Stimulated activated CD8-positive, alpha-beta memory T cell treated with anti-CD3 and anti-CD28 coated beads, Interleukin-4, amount 100 ng/mL, for 1 hour (primary cell): ENCODE measurements at places on chromosomes 2 and 18.

GRCh38 chr2:137961602-137962001, 2.7 kb upstream of the HNMT start:
- DNase-seq = no peak

DNA sequence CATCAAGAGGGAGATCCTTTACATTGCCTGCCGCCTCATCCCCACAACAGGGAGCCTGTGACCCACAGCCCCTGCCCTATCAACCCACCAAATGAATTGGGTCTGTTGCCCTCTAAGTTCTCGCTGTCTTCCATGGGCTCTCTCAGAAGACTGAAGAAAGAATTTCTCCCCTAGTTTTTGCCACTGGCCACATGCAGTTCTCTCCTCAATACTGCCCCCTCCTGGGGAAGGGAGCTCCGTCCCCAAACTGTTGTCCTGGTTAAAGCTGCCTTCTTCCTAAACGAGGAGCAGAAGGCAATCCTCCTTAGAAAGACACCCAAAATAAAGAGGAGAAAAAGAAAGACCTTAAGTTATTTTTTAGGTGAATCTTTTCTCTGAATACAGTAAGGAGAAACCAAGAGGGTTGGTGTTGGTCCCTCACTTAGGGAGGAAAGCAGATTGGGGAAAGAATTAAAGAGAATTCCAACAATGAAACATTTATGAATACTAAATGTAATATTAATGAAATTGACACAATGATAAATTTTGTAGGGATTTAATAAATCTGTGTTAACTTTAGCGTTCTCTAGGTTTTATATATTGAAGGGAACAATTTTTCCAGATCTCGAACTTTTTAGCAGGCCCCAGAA, 31.1 kb upstream of the SATB2 start:
- no peak for DNase-seq

DNA sequence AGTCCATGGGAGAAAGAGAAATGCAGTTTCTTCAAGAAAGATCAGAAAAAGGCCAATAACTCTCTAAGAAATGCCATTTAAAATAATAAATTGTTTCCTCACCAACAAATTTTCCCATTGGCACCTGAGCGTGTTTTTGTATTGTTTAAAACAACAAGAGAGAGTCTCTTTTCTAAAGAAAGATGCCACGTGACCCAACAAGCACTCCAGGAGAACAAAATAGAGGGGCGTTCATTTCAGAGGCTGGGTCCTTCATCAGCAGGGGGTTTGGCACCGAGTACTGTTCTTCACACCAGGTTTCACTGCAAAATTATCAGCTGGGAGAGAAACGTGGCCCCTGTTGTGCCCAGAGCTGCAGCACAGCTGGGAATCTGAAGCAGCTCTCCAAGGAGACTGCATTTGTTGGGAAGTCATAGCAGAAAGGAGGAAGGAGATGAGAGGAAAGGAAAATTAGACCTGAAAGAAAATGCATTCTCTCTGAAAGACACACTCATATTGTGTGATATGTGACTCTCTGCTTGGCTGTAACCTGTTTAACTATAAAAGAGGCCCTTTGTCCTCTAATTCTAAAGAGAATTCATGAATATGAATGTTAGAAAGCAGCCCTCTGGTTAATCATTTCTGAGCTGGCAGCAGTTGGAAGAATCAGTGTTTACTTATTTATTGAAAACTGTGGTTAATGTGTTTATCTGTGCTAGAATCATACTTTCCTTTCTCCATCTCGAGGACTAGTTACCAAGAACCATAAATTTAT, 205.3 kb upstream of the CDH20 start:
- no peak for DNase-seq

GRCh38 chr2:38386377-38386776, 9.3 kb upstream of the ATL2 start:
- DNase-seq = no peak

DNA sequence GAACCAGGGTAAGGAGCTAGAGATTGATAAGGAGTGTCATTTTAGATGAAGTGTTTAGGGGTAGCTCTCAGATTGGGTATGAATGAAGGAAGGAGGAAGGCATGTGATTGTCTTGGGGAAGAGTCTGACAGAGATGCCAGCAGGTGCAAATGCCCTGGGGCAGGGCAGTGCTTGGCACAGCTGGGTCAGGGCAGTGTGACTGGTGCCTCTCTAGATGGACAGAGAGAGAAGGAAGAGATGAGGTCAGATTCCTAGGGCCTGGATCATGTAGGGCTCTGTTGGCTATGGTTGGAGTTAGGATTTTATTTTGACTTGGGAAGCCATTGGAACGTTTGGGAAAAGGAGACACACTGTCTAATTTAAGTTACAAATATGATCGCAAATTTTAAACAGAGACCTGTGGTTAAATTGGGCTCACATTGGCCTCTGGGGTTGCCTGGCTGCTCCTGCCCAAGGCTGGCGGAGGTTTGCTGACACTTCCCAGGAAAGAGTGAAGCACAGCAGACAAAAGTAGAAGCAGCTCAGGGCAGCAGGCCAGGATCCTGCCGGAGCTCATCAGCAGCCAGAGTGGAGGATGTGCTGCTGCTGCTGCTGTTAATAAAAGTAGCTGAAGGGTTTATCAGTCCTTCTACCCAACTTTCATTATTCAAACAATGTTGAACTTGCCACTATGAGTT, 32.7 kb upstream of the FHL2 start:
- DNase-seq = no peak

DNA sequence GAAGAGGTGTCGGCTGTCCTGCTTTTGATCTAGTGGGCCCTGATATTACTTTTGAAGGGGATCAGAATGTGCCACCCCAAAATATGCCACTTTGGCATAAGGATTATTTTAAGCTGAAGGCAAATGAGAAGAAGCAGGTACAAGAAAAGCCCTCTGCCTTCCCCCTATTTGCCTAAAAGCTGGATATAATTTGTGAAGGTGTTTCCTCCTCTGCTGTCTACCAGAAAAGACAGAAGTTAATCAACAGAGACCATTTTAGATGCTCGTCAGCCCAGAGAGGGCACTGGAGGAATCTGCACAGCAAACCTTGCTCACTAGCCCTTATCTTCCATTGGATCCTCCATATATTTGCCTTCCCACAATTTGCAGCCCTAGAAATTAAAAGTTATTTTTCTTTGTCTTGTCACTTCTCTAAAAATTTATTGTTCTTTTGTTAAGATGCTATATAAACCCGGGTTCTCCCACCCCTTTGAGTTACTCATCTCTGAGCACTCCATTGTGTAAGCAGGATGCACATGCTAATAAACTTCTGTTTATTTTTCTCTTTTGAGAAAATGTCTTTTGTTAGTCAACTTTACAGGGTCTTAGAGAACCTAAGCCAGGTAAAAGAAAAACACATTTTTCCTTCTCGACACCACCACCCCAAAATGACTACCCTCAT, 163.2 kb upstream of the SLC1A4 start:
- no peak for DNase-seq

- DNase-seq = no peak
Observed at GRCh38 chr2:56382466-56382865, 198.7 kb downstream of the CCDC85A start.

DNA sequence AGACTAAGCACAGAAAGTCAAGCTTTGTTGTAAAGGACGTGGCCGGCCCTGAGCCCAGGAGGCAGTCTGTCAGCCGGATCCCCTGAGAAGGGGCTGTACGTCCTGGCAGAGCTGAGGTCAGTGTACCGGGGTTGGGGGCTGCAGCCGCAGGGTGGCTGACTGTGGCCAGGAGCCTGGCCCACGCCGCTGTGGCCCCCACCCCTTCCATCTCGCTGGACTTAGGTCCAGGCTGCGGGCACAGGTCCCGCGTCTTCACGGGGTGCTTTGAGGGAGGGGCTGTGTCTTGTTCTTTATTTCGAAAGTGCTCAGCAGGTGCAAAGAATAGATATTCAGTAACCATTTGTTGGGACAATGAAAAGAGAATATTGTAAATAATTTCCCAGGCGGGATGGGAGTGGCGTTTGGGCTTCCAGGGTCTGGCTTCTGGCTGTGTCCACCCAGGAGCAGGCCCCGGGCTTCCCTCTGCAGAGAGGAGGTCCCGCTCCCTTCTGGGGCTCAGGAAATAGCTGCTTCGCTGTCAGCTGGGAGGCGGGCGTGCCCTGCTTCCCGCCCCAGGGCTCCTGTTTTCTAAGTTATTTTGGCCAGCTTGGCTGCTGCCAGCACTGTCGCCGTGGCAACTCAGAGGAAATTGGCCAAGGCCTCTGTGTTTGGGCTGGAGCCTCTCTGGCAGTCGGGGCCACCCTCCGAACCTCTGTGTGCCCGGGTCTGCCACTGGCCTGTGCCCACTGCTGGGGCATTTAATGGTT, 7.4 kb downstream of the NFATC1 start:
- no peak for DNase-seq

DNA sequence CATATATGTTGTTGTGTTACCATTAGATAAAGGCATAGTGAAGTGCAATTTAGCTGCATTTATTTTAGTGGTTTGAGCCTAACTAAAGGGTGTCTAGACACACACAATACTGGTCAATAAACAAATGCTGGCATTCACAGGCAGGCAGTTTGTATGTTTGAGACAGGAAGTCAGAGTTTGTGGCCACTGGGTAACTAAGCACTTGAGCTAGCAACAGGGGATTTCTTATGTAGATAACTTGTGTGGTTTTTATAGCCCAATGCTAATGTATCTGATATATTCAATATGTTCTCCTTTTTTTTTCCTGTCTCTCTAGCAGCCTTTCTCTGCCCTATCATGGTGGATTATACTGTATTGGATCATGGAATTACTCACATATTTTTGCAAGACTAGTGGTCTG, 38.1 kb downstream of the LRRTM4 start:
- no peak for DNase-seq

DNA sequence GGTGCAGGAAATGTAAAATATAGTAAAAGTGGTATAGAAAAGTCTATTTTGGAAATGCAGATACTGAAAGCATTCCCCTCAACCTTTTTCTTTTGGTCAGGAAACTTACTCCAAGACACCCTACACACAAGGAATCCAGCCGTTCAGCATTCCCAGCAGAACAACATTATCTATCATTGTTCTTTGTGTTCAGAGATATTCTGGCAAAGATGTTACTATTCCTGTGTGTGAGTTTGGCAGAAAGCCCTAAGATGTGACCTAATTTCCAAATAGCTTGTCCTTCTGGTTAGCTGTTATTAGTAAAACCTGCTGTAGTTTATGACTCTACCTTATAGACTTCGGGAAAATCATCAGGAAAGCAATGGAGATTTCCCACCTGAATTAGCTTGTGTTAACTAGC, 78.1 kb upstream of the PELI1 start:
- no peak for DNase-seq

DNA sequence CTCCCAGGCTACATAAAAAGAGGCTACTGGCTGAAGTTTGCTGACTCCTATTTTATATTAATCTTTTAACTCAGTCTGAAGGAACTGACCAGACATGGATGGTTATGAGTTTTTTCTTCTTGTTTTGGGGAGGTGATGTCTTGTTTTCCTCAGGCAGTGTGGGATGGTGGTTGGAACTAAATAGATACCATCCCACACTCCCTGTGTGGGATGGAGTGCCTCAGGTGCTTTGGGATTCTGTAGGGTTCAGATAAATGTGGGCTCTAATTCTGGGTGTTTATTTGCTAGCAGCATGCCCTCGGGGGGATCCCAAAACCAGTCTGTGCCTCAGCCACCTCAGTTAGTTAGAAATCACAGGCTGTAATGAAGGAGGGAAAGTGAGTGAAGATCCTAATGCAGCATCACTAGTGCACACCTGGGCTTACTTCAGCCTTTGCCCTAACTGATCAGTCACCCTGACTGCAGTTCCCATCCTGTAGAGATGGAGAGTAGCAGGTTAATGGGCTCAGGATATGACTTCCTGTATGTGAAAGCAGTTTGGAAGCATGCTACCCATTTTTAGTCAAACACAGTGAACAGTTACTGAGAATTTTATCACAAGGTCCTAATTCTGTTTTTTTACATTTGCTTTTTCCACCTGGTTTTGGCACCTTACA, 132.2 kb downstream of the SPTBN1 start:
- DNase-seq = no peak
